ENCODE measurements at places on chromosomes 7 and 10.

GRCh38 chr7:55170335-55171069 is 151.7 kb downstream of the EGFR start:
- DNase-seq, result no peak

DNA sequence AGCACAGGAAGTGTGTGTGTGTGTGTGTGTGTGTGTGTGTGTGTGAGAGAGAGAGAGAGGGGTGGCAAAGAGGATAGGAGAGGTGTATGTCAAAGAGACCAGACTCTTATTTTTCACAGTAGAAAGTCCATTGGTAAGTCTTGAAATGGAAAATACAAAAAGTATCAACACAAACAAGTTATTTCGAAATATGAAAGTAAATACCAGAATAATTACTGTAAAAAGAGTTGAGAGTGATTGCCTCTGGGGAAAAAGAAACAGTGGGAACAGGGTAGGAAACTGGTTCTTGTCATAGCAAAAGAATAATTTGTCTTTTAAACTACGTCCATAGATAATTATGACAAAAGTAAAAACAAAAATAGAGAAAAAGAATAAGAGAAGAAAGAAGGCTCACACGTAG is 29.0 kb upstream of the EIF5AL1 start:
- DNase-seq, result no peak

- no peak for DNase-seq
Measured at GRCh38 chr7:41059796-41060195, 643.1 kb downstream of the INHBA start.

DNA sequence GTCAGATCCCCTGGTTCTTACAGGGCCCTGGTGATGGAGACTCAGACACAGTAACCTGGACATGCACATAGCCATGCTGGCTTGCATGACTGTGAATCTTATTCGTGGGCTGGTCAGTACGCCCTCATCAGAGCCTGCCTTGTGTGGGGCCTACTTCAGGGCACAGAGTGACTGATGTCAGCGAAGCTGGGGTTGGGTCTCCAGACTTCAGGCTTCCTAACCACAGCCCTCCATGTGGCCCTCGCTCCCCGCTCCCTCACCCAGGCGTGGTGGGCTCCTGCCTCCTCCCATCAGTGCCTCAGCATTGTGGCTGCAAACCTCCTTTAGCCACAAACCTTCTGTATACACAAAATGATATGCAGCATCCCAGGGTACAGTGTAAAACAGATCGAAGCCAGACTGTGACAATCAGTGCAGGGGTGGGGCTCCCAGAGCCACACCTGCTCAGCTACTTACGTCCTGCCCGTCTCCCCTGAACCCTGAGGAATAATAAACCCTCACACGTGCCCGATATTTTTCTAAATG is 7.1 kb upstream of the C10orf105 start:
- no peak for DNase-seq

GRCh38 chr7:69429911-69430383 is 168.3 kb upstream of the AUTS2 start:
- no peak for DNase-seq

DNA sequence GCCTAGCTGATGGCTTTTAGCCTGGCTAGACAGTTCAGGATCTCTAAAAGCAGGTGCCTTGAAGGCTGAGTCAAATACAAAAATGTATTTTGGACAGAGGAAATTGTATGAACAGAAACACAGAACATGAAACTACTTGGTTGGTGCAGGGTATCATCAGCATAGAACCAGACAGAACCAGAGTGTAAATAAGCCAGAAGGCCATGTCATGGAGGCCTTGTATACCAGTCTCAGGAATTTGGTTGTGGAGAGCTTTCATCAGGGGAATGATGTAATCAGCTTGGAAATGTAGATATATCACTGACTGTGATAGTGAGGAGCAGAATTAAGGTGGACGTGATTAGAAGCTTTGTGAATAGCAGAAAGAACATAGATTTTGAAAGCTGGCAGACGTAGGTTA is 82.9 kb downstream of the CFTR start:
- DNase-seq, result no peak

- no peak for DNase-seq
Measured at GRCh38 chr10:11317936-11318670, 293.3 kb downstream of the USP6NL start.

DNA sequence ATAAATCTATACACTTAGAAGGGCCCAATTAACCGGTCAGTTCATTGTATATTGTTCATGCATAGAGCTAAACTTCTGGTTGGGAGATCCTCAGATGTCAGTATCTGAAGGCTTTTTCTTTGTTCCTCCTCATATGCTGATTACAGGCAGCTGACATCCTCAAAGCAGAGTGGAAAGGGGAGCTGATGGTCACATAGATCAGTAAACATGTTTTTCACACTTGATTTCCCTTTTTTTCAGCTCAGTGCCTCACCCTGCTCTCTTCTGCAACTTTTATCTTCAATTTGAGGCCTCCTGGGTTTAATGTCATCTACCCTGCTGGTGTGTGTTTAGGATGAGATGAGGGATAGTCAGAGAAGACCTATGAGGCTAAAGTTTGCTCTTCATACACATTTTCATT is 297.9 kb upstream of the FZD1 start:
- no peak for DNase-seq

DNA sequence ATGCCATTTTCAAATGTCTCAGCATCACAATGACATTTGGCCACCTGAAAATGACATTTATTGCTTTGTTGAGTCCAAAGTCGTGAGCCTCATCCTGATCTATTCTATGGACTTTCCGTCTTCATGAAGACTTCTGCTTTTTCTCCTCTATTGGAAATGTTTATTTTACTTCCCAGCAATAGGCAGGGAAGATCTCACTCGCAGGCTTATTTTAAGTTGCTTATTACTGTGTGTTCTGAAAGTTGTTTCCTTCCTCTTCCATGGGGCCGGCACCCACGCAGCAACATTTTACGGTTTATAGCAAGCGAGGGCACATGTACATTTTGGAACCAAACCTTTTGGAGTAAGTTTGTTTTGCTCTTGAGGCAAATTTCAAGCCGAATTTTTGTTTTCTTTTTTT is 221.0 kb upstream of the KLF6 start:
- no peak for DNase-seq

DNA sequence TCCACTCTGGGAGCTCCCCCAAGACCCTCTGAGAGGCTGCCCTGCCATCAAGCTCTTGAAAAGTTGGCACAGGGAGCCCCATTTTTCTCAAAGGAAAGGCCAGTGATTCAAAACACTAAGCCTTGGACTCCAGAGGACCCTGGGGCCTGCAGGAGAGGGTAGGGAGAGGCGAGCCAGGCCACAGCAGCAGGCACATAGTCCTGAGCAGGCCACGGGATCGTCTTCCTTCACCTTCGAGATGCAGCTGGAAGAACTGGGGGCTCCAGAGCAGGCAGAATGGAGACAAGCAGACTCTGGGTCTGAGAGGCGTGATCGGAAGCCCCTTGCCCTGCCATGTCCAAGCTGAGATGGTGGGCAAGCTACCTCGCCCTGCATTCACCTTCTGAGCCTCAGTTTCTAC is 13.9 kb downstream of the TNS3 start:
- DNase-seq, result no peak

GRCh38 chr10:49664006-49664841 is 15.2 kb upstream of the C10orf53 start:
- DNase-seq, result no peak

DNA sequence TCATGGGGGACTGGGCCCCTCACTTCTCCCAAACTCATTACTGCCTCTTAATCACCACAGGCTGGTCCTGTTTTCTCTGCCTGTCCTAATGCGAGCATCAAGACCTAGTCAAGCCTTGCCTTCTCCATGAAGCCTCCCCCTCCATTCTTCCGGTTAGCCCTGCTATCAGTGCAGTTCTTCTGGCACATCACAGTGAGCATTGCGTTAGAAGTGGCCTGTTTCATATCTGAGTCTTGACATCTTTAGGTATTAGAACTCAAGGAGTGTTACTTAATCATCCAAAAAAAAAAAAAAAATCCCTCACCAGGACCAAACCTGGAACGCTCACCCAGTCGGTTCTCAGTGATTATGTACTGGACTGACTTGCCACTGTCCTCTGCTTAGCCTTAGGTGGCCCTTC is 17.4 kb downstream of the SNX10 start:
- DNase-seq, result no peak

- no peak for DNase-seq
Measured at GRCh38 chr10:68462536-68462935, 9.2 kb downstream of the DNA2 start.

GRCh38 chr7:158676171-158676840 is 28.3 kb downstream of the NCAPG2 start:
- no peak for DNase-seq

- DNase-seq, result no peak
Measured at GRCh38 chr7:55206235-55207029, 158.7 kb upstream of the LANCL2 start.

GRCh38 chr7:113752289-113752688 is 166.5 kb downstream of the PPP1R3A start:
- no peak for DNase-seq

DNA sequence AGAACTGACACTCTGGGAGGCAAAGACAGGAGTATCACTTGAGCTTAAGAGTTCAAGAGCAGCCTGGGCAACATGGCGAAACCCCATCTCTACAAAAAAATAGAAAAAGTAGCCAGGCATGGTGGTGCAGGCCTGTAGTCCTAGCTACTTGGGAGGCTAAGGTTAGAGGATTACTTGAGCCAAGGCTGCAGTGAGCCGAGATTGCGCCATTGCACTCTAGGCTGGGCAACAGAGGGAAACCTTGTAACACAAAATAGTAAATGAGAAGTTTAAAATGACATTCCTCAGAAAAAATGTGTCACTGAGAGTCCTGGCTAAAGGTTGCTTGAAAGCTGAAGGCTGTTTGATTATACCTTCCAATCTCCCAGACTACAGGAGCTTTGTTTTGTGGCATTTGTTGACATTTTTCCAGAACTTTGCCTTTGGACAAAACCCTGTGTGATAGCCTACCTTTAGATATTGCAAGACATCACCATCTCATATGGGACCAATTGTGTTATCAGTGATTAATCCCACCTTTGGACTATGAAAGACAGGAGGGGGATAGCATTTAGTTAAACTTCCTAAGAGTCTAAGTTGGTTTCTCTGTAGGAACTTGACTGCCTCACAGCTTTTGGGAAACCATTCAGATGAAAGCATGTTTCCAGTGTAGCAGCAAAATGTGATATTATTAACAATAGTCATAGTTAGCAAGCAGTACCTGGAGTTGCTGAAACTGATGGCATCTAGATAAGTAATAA is 5.3 kb downstream of the TNKS2 start:
- DNase-seq, result no peak

DNA sequence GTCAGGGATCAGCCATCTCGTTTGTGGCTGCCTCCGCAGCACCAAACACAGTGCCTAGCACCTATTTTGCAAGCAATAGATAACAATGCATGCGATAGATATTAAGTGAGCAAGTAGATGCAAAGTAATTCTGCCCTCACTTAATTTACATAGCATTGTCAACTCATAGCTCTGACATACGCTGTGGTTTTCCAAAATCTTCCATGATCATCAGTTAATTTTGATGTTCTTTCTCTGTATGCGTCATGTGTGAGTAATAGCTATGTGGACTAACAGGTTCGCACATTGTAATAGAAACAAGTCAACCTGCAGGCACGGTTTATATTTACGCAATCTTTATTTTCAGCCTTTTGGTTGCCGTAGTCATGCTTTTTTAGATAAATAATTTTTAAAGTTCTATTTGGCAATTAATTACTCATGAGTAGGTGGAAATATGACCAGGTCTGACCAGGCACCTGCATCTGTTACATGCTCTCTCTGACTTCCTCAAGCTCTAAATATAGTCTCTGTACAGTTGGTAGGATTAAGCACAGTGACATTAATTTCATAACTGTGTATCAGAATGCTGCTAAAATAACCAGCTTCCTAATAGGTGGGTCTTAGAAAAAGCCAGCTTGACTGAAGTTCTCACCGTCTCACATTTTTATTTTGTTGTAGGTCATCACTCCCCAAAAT is 13.3 kb downstream of the MAP3K8 start:
- DNase-seq, result no peak

- DNase-seq, result no peak
Measured at GRCh38 chr7:94970085-94970576, 62.7 kb downstream of the PPP1R9A start.

DNA sequence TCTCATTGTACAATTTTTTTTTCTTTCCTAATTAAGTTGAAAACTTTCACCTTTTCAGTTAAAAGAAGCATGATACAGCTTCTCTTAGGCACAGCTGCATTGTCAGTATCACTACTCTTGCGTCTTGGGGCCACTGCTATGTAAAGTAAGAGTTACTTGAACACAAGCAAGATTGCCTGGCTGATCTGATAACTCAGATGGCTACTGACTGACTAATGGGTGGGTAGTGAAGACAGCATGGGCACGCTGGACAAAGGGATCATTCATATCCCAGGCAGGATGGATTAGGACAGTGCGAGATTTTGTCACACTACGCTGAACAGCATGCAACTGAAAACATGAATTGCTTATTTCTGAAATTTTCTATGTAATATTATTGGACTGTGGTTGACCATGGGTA is 11.6 kb upstream of the ADAMTS14 start:
- DNase-seq, result no peak

Data from stimulated activated CD4-positive, alpha-beta T cell treated with anti-CD3 and anti-CD28 coated beads, Interleukin-15, amount 100 ng/mL, for 1 hour (primary cell).